GM12892 (cell line): ENCODE measurements at places on chromosomes 11 and 22.

- peak; percentile 62 for DNase-seq
These were observed 1.7 kb downstream of the NCF4 start for GRCh38 chr22:36862251-36863242.

DNA sequence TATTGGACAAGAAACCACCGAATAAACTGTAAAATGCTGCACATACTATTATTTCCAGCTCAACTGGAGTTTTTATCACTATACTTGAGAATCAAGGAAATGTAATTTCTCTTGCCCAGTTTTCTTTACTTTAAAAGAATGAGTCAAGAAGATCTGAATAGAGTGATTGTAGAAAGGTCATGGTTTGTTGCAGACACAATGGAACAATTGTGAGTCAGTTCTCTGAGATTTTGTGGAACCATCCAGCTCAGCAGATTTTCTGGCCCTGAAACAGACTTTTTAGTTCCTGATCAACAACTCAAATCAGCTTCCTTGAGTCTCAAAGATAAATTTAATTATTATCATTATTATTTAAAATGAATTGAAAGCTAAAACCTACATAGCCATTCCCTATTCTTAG, 1.3 kb downstream of the TCN1 start:
- no peak for DNase-seq

DNA sequence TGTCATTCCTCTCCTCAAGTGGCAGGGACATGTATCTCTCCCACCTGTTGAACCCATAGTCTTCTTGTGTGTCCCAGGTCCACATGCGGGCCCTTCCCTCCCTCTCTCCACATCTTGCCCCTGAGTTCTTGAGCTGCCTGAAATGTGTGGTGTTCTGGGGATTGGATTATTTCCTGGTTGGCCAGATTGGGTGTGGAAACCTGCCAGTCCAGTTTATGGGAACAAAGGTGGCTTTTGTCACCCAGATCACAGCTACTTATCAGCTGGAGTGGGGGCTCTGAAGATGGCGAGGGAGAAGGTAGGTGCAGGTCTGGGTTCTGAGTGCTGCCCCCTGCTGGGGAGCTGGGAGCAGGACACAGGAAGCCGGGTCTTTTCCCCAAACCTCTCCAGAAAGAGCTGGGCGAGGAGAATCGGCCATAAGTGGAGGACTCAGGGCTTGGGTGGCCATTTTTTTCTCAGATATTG, 14.2 kb downstream of the DTX4 start:
- peak; percentile 61 for DNase-seq

DNA sequence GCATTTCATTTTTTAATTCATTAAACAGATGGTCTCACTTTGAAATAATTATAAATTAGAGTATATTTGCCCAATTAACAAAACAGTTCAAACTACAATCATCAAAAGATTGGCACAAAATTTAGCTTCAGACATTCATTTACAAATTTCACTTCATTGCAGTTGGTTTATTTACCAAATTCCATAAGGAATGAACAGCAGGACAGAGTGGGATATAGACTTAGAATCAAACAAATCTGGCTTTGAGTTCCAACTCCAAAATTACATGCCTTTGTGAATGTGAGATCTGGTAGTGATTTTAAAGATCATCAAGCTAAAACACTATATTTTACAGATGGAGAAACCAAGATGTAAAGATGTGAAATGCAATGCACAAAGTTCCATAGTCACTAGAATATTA, 310.7 kb upstream of the CNTN5 start:
- no peak for DNase-seq

- DNase-seq: no peak
These were observed 19.4 kb downstream of the TMEM218 start for GRCh38 chr11:125091877-125092664.

DNA sequence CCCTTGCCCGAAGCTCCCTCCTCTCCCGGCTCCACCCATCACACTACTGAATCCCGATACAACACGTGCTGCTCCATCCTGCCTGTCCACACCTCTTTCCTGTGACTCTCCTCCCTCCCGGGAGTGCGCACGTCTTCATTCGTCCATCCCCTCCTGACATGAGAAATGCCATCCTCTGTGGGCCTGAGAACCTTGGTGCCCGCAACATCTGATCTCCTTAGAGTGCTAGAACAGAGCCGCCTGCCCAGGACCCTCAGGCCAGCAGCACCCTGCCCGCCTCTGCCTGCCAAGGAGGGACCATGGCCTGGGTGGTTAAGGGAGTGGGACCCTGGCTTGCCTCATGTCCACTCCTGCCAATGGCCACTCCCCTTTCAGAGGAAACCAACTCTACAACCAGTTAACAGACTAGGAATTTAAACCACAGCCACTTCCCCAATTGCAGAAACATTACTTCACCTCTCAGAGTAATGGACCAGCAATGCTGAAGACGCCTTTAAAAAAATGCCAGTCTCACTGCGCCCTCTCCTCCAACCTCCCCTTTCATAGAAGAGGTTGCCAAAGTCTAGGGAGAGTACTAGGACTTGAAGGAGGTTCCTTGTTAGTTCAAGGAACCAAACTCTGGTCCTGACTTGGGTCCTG, 466.3 kb downstream of the OPCML start:
- DNase-seq: no peak

DNA sequence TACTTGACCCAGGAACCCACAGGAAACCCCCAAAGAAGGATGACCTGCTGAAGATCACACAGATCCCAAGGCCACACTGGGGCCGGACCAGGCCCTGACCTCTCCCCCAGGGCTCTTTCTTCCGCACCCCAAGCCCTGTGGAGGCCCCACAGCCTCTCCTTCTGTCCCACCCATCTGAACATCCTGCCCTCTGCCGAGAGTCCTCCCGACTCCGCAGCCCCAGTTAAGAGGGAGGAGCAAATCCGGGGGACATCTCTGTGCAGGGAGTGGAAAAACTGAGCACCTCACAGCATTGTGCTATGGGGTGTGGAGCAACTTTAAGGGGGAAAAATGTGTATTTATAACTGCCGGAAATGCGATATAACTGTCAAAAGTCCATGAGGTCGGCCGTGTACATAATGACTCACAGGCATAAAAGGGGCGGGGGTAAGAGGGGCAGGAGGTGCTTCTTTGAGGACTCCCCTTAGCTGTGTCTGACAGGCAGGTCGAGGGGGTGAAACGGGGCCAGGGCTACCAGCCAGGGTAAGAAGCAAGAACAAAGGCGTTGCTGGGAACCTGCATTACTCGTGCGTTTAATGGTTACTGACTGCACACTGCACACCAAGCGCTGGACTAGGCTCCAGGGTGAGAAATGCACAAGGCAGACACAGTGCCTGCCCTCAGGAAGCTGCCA, 57.2 kb downstream of the WNT11 start:
- DNase-seq: no peak

- no peak for DNase-seq
These were observed 77.6 kb upstream of the IGLL5 start for GRCh38 chr22:22810018-22810427.

GRCh38 chr22:50739894-50740293, 1.9 kb downstream of the ACR start:
- DNase-seq: no peak

GRCh38 chr22:44519886-44520285, 21.9 kb upstream of the RTL6 start:
- DNase-seq: no peak

- DNase-seq: no peak
These were observed 263.2 kb upstream of the SESN3 start for GRCh38 chr11:95494167-95494566.

DNA sequence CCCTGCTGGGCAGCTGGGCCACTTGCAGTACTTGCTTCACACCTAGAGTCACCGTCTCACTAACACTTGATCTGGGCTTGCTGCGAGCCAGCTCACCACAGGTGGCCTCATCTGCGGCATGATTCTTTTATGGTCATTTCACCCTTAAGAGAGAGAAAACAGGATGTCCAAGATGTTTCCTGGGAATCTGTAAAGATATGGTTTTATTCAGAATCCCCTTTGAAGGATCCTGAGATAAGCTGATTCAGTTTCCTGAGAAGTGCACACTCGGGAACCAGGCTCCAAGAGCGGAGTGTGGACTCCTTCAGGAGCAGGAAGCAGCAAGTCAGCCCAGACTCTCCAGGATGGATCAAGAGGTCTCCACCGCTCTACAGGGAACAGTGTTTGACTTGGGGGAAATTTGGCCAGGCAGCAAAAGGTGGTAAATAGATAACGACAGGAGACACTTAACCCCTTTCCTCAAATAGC, 21.8 kb upstream of the TP53AIP1 start:
- no peak for DNase-seq

GRCh38 chr11:80861193-80861592, 1420.4 kb upstream of the TENM4 start:
- DNase-seq: no peak

DNA sequence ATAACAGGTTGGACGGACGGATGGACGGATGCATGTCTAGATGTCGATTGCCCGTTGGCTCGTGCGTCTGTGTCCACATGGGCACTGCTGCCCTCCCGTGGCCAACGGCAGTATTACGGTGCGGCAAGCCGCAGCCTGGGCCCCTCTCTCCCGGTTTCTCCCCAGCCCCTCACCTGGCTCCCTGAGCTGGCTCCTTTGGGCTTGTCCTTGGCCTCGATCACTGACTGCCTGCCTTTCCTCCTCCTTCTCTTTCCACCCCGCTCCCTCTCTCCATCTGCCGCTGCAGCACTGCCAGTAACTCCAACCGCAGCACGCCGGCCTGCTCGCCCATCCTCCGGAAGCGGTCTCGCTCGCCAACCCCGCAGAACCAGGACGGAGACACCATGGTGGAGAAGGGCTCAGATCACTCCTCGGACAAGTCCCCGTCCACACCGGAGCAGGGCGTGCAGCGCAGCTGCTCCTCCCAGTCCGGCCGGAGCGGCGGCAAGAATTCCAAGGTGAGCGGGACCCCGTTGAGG, 77.3 kb downstream of the SCN3B start:
- peak; percentile 84 for DNase-seq

- no peak for DNase-seq
These were observed 121.8 kb downstream of the ETS1 start for GRCh38 chr11:128465531-128465930.

DNA sequence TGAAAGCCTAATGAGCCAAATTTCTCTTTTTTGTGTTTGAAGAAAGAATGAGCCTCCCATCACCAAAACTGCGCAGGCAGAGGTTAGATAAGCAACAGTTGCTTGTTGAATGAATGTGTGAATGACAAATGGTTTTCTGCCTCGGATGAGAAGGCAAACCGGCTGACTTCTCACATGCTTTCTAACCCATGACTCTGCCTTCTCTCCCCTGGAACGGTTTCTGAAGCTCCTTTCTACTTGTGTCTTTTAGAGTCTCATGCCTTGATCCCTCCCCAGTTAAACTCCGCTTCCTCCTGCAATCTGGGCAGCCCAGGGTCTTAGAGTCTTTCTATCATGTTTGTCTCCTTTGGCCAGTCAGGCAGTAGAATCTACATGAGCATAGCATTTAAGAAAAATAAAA, 342.1 kb upstream of the NCAM1 start:
- DNase-seq: no peak

- no peak for DNase-seq
These were observed 5.2 kb downstream of the USP2 start for GRCh38 chr11:119376197-119376847.

- no peak for DNase-seq
These were observed 11.5 kb downstream of the KCNC1 start for GRCh38 chr11:17746096-17746495.

GRCh38 chr11:80096736-80097135, 655.9 kb upstream of the TENM4 start:
- DNase-seq: no peak

DNA sequence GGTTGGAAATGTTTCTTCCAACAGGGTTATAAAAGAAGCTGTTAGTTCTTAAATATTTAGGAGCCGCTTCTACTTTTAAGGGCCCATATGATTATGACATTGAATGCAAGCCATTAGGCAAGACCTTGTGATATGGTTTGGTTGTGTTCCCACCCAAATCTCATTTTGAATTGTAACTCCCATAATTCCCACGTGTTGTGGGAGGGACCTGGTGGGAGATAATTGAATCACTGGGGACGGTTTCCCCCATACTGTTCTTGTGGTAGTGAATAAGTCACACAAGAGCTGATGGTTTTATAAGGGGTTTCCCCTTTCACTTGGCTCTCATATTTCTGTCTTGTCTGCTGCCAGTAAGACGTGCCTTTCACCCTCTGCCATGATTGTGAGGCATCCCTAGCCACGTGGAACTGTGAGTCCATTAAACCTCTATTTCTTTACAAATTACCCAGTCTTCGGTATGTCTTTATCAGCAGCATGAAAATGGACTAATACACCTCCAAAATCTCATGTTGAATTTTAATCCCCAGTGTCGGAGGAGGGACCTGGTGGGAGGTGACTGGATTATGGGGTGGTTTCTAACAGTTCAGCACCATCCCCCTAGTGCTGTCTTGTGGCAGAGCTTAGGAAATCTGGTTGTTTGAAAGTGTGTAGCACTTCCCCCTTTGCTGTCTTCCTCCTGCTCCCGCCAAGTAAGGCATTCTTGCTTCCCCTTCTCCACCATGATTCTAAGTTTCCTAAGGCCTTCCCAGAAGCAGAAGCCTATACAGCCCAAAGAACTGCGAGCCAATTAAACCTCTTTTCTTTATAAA, 4.3 kb downstream of the CD59 start:
- no peak for DNase-seq

DNA sequence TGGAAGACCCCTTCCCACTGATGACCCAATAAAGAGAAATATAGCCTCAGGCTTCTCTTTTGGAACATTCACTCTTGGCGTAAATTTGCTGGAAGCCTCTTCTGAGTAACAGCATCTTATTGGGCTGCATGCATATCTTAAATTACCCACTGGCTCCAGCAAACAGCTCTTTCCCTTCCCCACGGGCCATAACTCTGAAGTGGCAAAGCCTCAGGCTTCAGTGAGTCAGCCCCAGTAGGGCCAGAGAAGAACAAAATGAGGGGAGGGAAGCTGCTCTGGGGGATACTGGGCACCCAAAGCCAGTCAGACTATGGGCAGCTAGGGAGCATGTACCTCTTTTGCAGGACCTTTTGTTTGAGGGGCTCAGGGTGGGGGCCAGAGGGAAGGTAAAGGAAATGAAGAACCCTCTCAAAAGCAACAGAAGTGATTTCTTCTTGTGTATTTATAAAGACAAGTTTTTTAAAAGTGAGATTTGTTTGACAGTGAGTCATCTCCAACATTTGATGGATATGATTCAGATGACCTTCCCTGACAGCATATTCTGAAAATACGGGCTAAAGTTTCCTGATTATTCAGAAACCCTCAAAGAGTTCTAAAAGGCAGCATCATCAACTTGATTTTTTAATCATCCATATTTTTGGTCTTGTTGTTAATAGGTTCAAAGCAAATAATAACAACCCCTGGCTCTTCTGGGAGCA, 203.4 kb downstream of the KIF18A start:
- DNase-seq: no peak

DNA sequence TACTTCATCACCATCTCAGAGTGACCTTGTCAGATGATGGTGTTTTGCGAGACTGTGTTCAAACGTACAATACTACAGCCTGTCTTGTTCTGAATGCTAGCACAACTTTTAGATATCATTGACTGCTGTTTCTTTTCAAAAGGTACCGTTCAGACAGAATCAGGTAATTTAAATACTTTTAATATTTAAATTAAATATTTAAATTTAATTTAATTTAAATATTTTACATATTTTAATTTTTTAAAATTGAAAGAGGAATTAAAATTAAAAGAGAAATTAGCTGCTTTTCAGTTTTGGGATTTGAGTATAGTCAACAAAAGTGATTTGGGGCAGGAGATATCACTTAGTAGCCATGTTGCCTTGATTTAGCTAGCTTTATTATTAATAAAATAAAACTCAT, 642.1 kb upstream of the CCDC179 start:
- no peak for DNase-seq
